Hematopoietic multipotent progenitor cell treated with erythropoietin and hydrocortisone succinate and interleukin-3 and kit ligand, for 15 days (in vitro differentiated cells): ENCODE measurements at places on chromosomes 13 and 19.

GRCh38 chr13:99743094-99743493, 228.5 kb downstream of the ZIC5 start:
- DNase-seq: no peak

DNA sequence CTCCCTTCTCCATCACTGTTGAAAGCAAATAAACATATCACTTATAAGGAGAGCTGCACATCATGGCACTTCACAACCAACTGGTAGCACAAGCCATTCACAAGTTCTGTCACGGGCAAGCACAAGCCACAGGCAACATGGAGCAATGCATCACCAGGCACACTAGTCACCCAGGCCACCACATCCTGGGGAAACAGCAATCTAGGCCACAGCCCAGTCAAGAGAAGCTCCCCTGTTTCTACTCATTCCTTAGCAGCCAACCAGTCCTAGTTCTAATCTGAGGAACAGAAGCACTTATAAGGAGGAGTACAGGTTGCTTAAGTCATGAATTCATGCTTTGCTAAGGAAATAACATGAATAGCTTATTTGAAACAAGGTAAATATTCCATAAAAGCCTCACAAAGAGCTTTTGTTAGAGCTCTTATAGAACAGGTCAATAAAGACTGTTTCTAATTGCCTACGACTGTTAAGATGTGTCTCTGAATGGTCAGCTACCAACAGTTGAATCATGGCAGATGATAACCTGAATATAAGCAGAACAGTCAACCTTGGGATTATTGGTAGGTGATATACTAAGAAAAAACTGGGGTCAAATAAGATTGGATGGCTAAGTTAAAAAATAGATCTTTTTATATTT, 169.0 kb downstream of the TBC1D4 start:
- no peak for DNase-seq

GRCh38 chr13:45198924-45199323, 1.9 kb downstream of the KCTD4 start:
- no peak for DNase-seq

- no peak for DNase-seq
Measured at GRCh38 chr19:51240866-51241265, 10.0 kb upstream of the SIGLECL1 start.

DNA sequence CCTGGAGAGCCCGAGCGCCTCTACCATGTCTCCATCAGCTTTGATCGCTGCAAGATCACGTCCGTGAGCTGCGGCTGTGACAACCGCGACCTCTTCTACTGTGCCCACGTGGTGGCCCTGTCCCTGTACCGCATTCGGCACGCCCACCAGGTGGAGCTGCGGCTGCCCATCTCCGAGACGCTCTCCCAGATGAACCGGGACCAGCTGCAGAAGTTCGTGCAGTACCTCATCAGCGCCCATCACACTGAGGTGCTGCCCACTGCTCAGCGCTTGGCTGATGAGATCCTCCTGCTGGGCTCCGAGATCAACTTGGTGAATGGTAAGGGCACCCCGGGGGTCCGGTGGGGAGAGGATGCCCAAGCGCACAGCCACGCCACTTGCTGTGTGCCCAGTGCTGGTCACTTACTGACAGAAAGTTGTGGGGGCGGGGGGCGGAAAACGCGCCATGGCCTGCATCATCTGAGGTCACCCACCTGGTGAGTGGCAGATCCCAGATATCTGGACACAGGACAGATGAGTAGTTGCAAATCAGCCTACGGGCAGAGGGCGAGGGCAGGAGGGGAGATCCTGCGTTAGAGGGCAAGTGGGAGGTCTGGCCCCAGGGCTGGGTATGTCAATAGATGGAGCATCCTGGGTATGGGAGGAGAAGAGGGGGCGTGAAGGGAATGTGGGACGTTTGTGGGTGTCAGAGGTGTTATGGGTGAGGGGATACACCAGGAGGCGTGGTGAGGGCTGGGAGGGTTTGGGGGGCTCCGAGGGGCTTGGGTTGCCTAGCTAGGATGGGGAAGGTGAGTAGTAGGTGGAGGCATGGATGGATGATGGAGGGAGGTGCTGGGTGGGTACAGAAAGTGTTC, 9.8 kb downstream of the ZSWIM4 start:
- DNase-seq: peak; percentile 40

DNA sequence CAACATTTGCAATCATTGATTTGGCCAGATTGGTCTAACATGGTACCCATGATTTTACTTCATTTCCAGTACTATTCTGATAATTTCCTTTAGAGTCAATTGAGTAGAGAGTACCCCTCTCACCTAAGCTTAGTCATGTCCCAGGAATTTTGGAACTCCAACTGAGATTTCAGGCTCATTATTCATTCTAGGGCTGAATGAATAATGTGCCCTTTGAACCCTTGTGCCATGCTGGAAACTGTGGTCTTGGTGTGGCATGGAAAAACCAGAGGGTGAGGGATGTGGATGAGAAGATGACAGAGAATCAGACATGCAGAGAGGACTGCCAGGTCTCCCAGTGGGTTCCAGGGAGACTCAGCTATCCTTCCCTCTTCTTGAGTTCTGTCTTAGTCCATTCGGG, 30.2 kb downstream of the ITM2B start:
- no peak for DNase-seq

DNA sequence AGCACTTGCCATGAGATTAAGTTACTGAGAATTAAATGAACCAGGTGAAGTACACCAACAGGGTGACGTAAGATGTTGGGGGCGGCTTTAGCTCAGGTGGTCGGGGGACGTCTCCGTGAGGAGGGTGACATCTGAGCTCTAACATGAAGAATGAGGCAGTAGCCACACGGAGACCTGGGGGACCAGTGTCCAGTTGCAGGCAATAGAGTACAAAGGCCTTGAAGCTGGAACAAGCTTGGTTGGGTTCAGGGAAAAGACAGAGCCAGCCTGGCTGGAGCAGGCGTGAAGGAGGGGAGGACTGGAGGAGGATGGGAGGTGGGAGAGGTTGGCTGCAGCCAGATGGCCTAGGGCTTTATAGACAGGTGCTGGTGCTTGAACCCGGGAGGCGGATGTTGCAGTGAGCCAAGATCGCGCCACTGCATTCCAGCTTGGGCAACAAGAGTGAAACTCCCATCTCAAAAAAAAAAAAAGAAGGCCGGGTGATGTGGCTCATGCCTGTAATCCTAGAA, 1.6 kb downstream of the SPINT2 start:
- no peak for DNase-seq

- no peak for DNase-seq
Measured at GRCh38 chr13:97283888-97284287, 61.8 kb downstream of the MBNL2 start.

GRCh38 chr13:97977982-97978381, 24.5 kb downstream of the IPO5 start:
- DNase-seq: no peak

GRCh38 chr13:21636656-21637055, 32.7 kb upstream of the MICU2 start:
- no peak for DNase-seq

GRCh38 chr19:17743874-17744580, 7.2 kb upstream of the FCHO1 start:
- peak; percentile 37 for DNase-seq

DNA sequence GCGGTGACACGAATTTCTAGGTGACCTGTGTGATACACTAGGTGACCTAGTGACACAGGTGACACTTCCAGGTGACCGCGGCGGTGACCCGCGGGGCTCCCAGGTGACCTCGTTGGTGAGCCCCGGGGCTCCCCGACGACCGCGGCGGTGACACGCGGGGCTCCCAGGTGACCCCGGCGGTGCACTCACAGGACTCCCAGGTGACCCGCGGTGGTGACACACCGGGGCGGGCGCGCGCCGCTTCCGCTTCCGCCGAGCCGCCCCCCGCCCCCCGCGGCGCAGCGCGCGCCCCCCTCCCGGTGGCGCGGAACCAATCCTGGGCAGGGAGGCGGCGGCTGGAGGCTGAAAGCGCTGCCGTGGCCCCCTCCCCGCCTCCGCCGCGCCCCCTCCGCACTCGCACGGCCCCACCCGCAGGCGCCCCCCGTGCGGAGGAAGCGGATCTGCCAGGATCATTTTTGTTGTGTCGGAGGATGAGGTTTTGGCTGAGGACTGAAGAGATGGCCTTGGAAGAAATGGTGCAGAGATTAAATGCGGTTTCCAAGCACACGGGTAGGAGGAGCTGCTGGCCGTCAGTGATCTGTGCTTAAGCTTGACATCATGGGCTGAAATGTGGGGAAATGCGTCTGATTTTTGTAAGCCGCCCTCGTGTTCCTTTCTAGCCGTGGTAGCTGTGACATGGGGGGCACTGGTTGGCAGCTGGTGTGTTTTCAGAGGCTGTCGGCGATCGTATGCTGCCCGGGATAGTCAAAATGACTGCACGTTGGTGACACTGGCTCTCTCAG, at the start of gene MCF2L:
Gene MCF2L, plus strand, starts transcription at position 305 of the 782 bp plus-strand sequence. Its CDS starts 166 bp downstream, at position 471.
- no peak for DNase-seq

DNA sequence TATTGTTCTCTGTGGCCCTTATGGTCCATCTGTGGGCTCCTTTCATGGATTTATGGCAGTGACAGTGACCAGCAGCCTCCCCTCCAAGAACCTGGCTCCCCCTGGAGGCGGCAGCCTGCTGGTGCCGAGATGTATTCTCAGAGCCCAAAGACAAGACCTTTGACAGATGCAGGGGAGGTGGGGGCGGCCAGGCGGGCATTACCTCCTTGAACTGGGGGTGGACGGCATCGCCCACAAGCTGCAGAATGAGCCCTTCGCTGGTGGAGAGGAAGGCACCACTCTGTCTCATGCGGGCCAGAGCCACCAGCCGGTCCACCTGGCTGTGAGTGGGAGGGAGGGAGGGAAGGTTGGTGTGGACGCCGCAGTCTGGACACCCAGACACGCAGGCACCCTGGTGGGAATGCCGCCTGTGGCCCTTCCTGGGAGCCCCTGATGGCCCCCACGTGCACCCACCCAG, 6.6 kb downstream of the ISOC2 start:
- peak; percentile 70 for DNase-seq

GRCh38 chr19:2636141-2636896, 66.2 kb downstream of the GNG7 start:
- no peak for DNase-seq

- peak; percentile 94 for DNase-seq
Measured at GRCh38 chr19:40464059-40465024, 1.2 kb downstream of the BLVRB start.

- DNase-seq: no peak
Measured at GRCh38 chr19:14410091-14411051, 8.8 kb downstream of the DDX39A start.

GRCh38 chr13:43134868-43135267, 111.5 kb downstream of the DNAJC15 start:
- no peak for DNase-seq

DNA sequence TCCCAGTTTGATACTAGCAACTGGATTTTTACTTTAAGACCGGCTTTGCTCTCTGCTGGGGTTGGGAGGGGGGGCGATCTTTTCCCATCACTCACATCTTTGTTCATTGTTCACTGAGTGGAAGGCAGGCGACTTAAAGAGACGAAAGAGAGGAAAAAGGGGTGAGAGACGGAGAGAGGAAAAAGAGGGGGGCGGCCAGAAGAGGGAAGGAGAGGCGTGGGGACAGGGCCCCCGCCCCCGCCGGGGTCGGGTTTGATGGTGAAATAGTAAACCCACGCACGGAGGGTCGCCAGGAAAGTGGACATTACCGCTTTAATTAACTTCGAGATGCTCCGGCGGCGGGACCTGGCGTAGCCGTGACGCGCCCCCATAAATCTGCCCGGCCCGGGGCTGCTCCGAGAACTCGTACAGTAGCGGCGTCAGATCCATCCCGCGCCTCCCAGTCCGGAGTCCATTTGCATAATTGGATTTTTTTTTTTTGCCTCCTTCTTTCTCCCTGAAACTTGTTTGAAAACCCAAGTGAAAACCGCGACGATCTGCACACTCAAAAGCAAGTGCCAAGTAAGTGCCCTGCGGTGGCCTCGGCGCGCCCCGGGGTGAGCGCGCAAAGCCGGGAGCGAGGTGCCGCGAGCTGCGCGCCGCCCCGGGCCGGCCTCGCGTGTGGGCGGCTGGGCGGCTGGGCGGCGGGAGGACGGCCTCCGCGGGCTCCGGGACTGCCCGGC, 143.9 kb upstream of the ZNF536 start:
- no peak for DNase-seq

DNA sequence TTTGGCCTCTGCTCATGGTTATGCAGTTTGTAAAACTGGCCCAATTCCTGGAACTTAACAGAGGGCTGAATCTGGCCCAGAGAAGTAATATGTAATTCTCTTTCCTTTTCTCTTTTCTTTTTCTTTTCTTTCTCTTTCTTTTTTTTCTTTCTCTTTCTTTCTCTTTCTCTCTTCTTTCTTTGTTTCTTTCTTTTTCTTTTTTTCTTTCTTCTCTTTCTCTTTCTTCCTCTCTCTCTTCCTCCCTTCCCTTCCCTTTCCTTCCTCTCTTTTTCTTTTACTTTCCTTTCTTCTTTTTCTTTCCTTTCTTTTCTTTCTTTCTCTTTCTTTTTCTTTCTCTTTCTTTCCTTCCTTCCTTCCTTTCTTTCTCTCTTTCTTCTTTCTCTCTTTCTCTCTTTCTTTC, 88.8 kb upstream of the SLITRK5 start:
- no peak for DNase-seq

GRCh38 chr13:106103779-106104178, 431.7 kb downstream of the EFNB2 start:
- DNase-seq: no peak

DNA sequence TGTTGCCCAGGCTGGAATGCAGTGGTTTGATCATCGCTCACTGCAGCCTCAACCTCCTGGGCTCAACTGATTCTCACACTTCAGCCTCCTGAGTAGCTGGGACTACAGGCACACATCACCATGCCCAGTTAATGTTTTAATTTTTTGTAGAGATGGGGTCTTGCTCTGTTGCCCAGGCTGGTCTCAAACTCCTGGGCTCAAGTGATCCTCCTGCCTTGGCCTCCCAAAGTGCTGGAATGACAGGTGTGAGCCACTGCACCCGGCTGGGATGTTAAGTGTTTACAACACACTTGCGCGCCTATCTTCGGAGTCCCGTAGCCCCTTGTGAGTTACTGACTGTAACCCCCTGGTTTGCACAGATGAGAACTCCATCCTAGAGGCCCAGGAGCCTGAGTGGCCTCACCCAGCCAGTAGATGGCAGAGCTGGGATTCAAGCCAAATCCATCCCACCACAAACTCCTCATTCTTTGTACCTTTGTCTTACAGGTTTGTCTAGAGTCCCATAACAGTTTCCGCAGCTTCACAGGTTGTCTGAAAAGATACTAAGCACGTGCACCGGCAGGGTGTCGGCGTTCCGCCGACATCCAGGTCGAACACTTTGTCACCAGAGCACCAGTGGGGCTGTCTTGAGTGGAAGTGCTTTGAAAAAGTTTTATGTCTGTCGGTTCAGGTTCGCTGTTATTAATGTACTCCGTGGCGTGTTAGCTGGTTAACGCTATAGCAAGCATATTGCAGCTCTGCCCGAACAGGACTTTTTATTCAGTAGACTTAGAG, 14.7 kb downstream of the MAG start:
- DNase-seq: peak; percentile 4
